ENCODE measurements at places on chromosomes 5 and 9.

- peak; percentile 84 for DNase-seq
Observed at GRCh38 chr5:123549256-123549904, 37.4 kb downstream of the CSNK1G3 start.

- no peak for DNase-seq
Observed at GRCh38 chr5:32020271-32020670, 153.8 kb downstream of the GOLPH3 start.

DNA sequence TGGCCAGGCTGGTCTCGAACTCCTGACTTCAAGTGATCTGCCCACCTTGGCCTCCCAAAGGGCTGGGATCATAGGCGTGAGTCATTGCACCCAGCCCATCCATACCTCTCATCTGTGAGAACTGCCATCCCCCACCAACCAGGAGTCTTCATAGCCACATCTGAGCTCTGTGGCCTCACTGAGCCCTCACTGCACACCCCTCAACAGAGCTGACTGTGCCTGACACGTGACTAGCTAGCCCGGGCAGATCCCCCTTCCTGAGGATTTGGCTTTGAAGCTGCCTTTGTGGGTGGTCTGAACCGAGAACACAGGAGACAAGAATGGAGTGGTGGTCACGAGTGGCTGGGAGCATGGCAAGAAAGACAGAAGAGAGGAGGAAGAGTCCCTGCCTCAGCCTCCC is 15.6 kb downstream of the AK8 start:
- no peak for DNase-seq

DNA sequence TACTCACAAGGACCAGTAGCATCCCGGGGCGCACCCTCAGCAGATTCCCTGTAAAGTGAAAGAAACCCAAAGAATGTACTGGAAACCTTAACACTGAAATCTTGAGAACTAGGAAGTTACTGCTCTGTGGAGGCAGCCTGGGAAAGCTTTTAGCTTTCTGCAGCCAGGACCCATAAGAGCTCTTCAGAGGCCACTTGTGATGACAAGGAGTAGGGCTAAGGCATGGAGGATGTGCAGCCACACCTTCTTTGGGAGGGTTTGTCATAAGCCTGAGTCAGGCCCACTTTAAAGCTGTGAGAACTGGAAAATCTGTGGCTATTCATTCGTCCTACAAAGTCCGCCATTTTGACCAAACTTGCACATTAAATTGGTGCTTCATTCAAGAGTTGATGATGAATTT is 291.1 kb upstream of the TLE4 start:
- DNase-seq: no peak

DNA sequence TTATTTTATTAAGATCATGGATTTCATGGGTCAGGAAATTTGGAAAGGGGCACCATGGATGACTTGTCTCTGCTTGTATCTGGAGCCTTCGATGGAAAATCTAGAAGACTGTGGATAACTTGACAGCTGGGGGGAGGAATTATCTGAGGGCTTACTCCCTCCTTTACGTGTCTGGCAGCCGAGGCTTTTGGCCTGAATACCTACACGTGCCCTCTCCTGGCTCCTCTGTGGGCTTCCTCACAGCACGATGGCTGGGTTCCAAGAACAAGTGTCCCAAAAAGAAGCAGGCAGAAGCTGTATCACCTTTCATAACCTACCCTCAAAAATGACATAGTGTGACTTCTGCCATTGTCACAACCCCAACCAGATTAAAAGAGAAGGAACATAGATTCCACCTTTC is 228.9 kb downstream of the GRIA1 start:
- no peak for DNase-seq

GRCh38 chr9:28155067-28155466 is 581.8 kb upstream of the C9orf72 start:
- DNase-seq: no peak

DNA sequence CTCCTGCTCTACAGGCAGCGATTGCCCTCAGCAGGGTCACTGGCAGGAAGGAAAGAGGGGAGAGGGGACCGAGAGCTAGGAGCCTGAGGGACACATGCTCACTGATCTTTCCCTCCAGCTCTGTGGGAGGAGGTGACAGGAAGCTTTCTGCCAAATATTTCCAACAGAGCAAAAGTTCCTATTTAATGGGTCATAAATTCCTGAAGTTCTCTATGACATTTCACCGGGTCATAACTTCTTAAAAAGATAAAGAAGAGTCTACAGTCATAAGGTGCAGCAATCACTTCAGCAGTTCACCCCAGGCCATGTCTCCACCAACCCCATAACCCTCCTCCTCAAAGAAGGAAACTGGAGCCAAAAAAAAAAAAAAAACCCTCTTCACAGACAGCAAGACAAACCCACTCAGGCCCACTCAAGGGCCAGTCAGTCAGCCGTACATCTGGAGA is 481.1 kb downstream of the NR2F1-AS1 start:
- DNase-seq: no peak

DNA sequence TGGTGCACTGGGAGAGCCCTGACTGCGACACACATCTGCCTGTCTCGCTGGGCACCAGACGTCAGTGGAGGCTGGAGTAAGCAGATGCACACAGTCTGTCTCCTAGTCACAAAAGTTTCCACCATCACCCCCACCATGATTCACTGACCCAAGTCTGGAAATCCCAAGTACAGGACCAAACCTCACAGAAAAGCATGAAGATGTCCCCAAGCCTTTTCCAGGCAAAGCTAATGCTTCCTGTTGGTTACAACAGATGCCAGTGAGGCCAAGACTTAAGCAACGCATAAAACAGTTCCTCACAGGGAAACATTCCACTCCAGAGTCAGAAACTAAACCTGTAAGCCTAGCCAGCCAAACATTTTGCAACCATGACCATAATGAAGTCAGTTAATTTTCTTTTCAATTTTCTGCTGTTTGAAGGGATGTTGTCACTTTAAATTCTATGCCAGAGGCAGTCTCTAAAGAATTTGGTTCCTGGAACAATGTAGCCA is 259.3 kb upstream of the SLC30A5 start:
- no peak for DNase-seq

DNA sequence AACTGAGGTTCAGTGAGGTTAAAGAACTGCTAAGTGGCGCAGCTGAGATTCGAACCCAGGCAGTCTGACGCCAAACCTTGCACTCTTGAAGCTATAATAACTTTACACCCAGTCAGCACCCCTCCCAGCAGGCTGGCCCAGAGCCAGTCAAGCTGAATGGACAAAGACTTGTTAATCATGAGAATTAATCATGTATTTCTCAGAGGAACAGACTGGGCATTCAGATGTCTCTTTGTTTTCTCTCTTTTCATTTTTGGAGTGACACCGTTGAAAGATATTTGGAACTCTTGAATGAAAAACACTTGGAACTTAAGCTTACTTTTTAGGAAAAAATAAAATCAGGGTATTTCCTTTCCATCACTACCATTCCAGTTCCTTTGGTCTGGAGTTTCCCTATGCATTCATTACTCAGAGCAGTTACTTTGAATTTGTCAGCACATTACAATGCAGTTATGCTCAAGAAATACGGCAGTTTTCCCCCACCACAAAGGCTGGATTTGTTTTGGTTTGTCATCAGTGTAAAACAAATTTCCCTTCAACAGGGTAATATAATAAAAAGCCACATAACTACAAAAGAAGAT is 22.6 kb upstream of the MAMDC2 start:
- DNase-seq: no peak

DNA sequence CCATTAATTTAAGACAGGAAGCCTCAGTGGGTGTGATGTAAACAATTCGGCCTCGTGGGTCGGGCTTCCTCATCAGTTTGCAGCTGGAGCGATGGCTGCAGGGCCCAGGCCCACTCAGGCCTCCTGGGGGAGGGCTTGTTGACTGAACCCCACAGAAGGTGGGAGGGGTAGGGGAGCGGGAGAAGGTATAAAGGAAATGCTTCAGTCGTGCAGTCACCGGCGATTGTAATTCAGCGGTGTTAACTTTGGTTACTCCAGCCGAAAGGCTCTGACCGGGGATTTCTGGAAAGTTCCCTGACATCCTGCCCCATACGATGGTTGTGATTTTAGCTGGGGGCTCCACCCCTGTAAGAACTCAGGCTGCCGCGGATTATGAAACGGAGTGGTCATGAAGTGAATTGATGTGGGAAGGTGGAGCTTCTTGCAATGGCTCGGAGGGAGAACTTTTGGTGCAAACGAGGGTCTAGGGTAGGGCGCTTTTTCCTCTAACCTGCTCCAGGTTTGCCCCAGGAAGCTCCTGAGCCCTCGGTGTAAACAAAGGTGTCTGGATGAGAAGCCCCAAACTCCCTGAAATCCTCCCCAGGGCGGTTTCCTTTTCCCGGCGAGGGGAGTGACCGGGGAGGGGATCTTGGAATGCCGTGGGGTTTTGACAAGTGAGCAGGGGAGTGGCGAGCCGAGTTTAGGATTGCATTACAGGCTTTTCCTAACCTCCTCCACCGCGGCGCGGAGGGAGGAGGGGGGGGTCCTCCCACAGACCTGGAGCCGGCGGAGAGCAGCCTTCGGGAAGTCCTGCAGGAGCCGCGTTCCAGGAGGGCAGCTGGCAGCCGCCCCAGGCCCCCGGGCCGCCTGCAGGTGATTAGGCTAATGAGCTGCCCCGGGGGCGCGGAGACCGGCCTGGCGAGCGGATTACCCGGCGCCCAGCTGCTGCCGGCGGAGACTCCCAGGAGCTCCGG is 215.5 kb downstream of the PDZD2 start:
- no peak for DNase-seq

DNA sequence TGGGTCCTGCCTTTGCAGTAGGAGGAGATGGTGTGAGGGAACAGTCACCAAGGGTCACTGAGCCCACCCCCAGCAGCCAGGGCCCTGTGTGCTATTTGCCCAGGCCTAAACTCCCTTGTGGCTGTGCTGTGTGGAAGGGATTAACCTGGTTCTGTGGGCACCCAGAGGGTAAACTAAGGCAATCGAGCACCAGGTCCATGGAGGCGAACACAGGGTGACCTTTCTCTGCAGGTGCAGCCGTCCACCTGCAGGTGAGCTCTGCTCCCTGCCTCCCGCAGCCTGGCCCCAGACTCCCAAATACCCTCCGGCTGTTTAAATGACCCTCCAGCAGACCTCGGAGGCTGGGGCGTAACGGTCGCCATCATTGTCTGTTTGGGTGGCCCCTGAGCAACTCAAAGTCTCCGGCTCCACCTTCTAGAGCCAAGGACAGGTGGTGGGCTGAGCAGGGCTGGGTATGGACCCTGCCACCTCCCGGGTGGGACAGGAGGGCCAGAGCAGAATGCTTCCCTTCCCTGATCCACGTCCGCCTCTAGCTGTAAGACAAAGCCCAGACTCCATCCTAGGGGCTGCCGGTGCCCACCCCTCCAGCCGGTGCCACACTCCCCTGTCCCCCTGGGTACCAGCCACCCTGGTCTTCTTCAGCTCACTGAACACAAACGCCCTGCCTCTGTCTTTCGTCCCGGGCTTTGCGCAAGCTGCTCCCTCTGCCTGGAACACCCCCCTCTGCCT is 34.1 kb upstream of the FIBCD1 start:
- DNase-seq: no peak
